ENCODE measurements at places on chromosomes 3 and 15.
A peak's percentile ranks its signal among the peaks of the same experiment; 100 is the strongest.

DNA sequence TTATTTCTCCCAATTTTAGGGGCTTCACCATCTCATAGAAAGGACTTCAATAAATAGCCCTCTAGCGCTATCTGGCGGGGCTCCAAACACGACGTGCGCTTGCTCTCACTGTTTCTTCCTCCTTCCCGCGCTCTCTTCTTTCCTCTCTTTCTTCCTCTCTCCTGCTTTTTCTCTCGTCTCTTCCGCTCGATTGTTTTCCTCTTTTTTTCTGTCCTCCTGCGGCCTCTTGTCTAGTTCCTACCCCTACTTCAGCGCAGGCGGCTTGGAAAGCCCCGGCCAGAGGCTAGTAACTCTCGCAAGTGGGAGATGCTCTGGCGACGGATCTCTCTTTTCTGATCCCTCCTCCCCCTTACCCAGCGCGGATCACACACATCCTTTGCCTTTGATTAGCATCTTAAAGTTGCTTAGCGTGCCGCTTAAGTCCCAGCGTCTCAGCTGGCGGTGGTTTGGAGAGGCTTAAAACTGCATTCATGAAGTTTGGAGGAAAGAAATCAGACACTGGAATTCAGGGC is 6.2 kb upstream of the MEIS2 start:
- DNase-seq, result no peak

- no peak for DNase-seq
These were observed 37.7 kb upstream of the GK5 start for GRCh38 chr3:142263112-142263511.

DNA sequence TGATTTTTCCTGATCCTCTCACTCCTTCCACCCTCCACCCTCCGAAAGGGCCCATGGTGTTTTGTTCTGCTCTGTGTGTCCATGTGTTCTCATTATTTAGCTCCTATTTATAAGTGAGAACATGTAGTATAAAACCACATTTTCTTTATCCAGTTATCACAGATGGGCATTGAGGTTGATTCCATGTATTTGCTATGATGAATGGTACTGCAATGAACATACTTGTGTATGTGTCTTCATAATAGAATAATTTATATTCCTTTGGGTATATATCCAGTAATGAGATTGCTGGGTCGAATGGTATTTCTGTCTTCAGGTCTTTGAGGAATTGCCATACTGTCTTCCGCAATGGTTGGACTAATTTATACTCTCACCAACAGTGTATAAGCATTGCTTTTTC is 126.0 kb downstream of the IMPG2 start:
- DNase-seq, result no peak

DNA sequence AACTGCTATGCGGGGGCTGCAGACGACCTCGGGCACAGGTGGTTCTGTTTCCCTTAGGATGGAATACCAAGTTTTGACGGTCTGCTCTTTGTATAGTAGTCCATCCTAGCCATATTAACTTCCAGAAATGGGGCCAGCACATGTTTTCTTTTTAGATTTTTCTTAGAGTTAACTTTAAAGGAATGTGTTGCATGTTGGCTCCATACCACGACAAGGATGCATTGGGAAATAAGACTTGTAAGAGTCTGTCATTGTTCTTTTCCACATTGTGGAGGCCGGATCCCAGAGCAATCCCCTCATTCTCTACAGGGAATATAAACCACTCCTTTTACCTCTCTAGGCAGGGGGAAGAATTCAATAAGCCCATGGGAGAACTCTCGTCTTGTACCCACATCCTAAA is 87.1 kb upstream of the PLSCR4 start:
- no peak for DNase-seq

- no peak for DNase-seq
These were observed 140.9 kb upstream of the TP63 start for GRCh38 chr3:189490337-189490736.

GRCh38 chr3:171415070-171415469 is 45.1 kb downstream of the TNIK start:
- DNase-seq, result no peak

DNA sequence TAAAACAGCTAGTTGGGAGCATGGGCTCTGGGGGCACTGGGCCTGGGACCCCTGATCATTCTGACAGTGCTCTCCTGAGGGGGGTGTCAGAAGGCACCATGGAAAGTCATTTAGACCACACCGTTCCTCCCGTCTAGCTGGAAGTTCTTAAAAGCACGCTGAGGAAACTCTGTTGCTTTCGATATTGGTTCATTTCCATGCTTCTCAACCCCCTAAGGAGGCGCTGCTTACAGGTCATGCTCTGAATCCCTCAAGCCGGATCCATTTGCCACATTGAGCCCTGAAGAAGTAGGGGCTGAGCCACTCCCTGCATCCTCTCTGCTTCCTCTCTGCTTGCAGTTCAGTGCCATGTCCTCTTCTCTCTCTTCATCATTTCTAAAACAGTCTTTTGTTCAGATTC is 187.2 kb downstream of the CACNA2D3 start:
- no peak for DNase-seq

DNA sequence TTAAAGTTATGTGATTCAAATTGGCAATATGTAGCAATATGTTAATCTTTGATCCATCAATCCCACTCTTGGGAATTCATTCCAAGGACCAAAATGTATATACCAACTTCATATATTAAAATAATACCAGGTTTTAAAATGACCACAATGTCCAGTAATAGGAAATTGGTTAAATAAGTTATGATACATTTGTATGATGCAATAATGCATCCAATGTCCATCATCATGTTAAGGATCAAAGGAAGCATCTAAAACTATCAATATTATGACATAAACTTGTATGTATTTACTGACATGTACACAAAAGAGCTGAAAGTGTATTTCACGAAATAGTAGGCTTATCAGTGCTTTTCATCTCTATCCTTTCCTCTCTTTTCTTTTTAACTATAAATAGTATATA is 406.0 kb downstream of the RSL24D1 start:
- no peak for DNase-seq

GRCh38 chr15:74917676-74918075 is 11.0 kb upstream of the FAM219B start:
- DNase-seq, result no peak

GRCh38 chr15:74752531-74752930 is 3.9 kb downstream of the CYP1A2 start:
- DNase-seq, result no peak

DNA sequence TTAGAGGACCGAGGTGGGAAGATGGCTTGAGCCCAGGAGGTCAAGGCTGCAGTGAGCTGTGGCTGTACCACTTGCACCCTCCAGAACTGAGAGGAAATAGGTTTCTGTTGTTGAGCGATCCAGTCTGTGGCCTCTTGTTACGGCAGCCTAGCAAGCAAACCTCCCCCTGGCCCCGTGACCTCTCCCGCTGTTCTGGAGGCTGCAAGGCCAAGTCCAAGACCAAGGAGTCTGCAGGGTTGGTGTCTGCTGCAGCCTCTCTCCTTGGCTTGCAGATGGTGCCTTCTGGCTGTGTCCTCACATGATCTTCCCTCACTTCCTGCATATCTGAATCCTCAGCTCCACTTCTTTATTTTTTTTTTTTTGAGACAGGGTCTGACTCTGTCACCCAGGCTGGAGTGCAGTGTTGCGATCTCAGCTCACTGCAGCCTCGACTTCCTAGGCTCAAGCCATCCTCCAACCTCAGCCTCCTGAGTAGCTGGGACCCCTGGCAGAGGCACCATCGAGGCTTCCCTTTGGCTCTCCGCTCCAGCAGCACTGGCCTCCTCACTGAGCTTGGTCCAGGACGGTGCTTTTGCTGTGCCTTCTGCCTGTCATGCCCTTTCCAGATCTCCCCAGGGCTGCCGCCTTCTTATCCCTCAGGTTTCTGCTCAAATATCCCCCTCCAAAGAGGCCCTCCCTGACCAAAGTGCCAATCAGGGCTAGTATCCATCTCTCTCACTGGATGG is 18.0 kb upstream of the PLXND1 start:
- DNase-seq, result no peak

GRCh38 chr3:101850246-101851051 is 1.1 kb downstream of the NFKBIZ start:
- DNase-seq, result peak; percentile 20

GRCh38 chr3:150351398-150351797 is 56.7 kb upstream of the TSC22D2 start:
- DNase-seq, result no peak

DNA sequence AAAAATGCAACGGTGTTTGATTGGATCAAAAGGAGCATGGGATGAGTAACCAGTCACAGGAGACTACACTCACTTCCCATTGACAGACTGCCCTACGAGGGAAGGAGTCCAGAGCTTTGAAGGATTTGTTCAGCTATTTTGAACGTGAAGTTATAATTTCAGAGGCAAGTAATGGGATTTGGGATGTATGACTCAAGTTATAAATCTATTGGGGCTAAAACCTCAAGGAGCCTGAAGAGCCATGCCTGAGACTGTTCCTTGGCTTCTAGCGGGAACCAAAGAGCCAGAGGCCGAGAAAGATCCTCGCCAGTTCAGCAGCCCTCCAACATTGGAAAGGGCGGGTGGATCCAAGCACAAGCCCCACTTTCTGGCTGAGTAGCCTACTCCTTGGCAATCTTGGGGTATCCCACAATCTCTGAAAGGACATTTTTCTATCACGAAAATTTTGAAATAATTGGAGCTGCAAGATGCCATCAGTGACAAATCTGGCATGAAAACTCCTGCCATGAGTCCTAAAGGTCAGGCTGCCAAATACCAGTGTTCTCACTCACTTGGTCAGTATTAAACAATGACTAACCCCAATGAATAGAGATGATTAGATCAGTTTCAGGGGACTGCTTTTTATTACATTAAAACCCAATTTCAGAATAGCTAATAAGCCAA is 48.6 kb upstream of the SLCO2A1 start:
- no peak for DNase-seq

- no peak for DNase-seq
These were observed 14.0 kb downstream of the TIGIT start for GRCh38 chr3:114307832-114308231.

DNA sequence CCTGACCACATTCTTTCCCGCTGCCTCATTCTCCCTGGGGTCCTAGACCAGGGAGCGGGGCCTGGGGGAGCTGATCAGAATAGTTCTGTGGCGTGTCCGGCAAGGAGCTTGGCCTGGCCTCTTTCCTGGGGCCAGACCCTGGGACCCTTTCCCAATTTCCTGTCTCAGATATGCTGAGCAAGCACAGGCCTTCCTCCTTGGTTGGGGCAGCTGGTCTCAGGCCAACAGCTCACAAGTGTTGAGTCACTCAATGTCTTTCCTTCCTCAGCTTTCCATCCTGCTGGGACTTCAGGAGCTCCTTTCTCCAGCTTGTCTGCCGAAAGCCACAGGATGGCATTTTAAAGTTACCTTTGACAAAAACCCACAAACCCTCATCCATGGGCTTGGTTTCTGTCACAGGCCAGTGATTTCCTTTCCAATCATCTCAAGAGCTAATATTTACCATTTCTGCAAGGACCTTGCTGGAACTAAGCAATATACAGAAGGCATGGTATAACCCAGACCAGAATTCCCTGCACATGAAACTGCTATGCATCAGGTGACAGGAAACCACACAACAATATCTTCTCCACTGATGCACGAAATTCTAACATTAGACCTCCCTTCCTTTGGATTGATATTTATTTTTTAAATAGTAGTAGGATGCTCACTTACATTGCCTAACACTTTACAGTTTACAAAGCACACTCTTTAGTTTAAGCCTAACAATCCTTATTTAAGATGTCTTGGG is 19.5 kb upstream of the TIMP4 start:
- DNase-seq, result no peak

DNA sequence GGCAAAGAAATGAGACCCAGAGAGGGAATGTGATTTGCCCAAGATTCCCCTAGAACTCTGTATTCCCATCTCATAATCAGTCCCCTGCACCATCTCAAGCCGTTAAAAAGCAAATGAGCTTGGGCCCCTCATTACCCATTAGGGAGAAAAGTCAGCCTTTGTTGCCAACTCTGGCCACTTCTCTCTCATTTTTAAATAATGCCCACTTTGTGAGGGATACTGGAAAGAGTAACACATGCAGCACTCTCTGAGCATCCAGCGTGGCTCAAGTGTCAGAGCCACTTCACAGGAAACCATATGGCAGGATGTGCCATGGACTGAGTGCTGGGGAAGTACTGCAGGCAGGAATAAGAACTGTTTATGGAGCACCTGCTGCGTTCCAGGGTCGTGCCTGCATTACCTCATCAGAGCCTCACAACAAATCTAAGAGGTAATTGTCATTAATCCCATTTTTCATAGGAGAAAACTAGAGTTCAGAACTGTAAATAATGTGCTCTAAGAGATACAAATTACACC is 49.8 kb upstream of the SLC6A1 start:
- no peak for DNase-seq

Measured in stimulated activated CD8-positive, alpha-beta memory T cell treated with anti-CD3 and anti-CD28 coated beads, Interleukin-4, amount 100 ng/mL, for 1 hour (primary cell).